Activated naive CD8-positive, alpha-beta T cell treated with anti-CD3 and anti-CD28 coated beads for 36 hours (primary cell): ENCODE measurements at places on chromosomes 5 and 9.

- no peak for DNase-seq
Observed at GRCh38 chr5:75992753-75993152, 90.4 kb upstream of the SV2C start.

DNA sequence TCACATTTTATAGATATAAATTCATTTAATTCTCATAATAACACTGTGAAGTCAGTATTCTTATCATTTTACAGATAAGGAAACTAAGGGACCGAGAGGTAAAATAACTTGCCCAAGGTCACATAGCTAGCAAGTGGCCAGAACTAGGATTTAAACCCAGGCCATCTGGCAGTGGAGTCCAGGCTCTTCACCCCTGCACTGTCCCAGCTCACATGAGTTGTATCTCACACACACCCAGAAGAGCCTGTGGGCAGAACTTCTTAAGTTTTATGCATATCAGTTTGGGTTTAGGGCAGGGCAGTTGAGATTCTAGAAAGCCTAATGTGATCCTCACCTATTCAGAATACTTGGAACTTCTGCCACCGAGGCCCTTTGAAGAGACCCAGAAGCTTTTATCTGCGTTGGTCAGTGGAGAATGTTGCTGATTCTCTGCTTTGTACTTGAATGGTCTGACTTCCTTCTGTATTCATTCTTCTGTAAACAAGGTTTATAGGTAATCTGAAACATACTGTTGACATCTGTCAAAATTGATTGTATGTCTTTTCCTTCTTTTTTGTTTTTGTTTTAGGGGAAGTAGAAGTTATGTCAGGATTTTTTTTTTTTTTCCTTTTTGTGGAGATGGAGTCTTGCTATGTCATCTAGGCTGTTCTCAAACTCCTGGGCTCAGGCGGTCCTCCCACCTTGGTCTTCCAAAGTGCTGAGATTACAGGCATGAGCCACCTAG, 75.8 kb downstream of the KIAA1958 start:
- no peak for DNase-seq

GRCh38 chr9:115930472-115930871, 223.1 kb upstream of the PAPPA start:
- DNase-seq, result no peak

- DNase-seq, result no peak
Observed at GRCh38 chr5:168808051-168808616, 229.0 kb upstream of the PANK3 start.

DNA sequence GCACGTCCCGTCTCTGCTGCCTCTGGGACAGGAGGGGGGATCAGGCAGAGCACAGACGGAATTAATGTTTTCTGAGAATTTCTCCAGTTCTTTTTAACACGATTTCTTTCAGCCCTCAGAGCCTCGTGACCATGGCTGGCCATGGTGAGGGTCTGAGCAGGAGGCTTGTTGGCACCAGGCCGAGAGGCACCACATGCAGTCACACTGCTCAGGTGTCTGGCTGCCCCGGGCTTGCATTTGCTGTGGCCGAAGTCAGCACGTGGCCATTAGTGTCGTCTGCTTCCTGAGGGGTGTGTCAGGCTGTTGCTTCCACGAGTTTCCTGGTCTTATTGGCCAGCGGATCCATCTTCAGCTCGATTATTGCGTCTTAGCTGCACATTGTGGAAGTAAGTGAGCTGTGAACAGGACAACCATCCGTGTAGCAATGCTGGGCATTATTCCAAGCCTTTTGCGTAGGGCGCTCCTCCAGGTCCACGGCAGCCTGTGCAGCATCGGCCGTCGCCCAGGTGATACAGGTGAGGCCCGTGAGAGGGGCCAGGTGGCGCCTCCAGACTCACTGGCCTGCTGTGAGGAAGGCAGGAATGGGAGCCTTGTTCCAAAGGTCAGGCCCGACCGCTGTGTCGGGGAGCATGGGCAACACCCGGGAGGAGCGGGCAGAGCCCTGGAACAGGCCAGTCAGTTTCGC, 114.2 kb upstream of the CACNA1B start:
- no peak for DNase-seq

DNA sequence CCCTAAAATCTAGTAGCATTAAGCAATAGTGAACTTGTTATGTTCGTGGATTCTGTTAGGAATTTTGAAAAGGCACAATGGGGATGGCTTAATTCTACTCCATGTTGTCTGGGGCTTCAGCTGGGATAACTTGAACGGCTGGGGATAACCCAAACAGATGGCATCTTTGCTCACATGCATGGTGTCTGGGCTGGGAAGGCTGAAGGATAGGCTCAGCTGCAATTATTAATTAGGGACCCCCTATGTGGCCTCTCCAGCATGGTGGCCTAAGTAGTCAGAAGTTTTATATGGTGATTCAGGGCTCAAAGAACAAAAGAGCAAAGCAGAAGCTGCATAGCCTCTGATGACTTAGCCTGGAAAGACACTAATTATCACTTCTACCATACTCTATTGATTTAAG, 551.1 kb downstream of the PSAT1 start:
- DNase-seq, result no peak

DNA sequence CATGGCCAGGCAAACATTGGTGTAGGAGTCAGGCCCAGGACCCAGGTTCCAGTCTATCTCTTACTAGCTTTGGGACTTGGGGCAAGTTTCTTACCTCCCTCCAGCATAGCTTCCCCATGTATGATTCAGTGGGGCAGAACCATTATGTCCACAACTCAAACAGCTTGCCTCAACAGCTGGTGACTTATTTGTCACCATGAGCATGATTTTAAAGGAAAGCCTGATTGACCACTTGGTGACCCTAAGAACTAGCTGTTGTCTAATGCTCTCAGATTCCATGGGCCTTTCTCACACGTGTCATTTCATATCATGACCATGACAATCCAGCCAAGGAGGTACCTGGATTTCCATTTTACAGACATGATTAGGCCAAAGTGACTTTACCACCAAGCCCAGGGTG, 126.4 kb downstream of the TTLL11 start:
- DNase-seq, result no peak
